CD8-positive, alpha-beta memory T cell (primary cell): ENCODE measurements at places on chromosomes 6 and 20.

DNA sequence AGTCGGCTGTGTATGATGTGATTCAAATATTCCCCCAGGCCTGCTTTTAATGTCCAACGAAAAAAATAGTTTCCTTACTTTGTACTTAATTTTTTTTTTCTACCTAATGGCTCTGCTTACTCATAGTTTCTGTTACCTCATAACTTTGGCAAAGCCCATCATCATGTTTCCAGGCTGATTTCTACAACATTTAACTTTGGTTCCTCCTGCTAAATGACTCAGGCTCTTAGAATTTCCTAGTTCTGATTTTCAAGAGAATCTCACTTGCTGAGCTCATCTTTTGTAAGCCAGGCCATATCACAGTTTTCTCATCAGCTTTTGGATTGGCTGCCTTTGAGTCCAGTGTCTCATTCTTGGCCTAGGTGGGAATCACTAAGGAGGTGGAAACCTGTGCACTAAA lies 323.1 kb downstream of the HDGFL1 start:
- H3K36me3 ChIP-seq, result no peaks in the 10 kb centered on the region
- no peak overlapping the region for H3K4me3 ChIP-seq
- no peaks in the 10 kb centered on the region for H3K27me3 ChIP-seq
- H3K27ac ChIP-seq, result no peak overlapping the region
- no peaks in the 10 kb centered on the region for H3K4me1 ChIP-seq
- DNase-seq, result no peak

- no peak overlapping the region for H3K27ac ChIP-seq
- H3K36me3 ChIP-seq, result no peaks in the 10 kb centered on the region
- DNase-seq, result no peak
- H3K4me1 ChIP-seq, result no peaks in the 10 kb centered on the region
- peaks cover 47% of the 10 kb centered on the region for H3K27me3 ChIP-seq
- H3K4me3 ChIP-seq, result no peak overlapping the region
Observed at GRCh38 chr6:28693033-28693750, 167.5 kb downstream of the GPX5 start.

DNA sequence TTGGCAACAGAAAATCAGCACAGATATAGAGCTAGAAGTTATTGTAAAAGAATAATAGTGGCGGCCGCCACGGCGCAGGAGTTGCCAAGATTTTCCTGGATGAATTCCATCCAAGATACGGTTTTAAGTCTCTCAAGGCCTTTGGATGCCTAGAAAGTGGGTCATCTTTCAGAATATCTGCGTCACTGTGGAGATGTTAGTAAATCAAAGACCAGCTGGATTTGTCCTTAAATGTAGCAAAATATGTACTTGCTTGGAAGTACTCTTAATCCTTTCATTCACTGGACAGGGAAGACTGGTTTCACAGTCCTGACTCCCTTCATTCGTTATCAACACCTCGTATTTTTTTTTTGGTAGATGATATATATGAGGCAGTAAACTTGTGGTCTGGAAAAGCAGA lies 83.0 kb downstream of the SLC22A3 start:
- DNase-seq, result no peak
- H3K4me3 ChIP-seq, result no peak overlapping the region
- peaks cover 5% of the 10 kb centered on the region for H3K4me1 ChIP-seq
- peaks cover 5% of the 10 kb centered on the region for H3K27me3 ChIP-seq
- H3K36me3 ChIP-seq, result no peaks in the 10 kb centered on the region
- no peak overlapping the region for H3K27ac ChIP-seq

GRCh38 chr20:21235484-21236445 lies 67.4 kb upstream of the XRN2 start:
- no peaks in the 10 kb centered on the region for H3K27me3 ChIP-seq
- no peak overlapping the region for H3K27ac ChIP-seq
- H3K4me1 ChIP-seq, result no peaks in the 10 kb centered on the region
- peak; percentile 48 for DNase-seq
- H3K4me3 ChIP-seq, result no peak overlapping the region
- no peaks in the 10 kb centered on the region for H3K36me3 ChIP-seq

DNA sequence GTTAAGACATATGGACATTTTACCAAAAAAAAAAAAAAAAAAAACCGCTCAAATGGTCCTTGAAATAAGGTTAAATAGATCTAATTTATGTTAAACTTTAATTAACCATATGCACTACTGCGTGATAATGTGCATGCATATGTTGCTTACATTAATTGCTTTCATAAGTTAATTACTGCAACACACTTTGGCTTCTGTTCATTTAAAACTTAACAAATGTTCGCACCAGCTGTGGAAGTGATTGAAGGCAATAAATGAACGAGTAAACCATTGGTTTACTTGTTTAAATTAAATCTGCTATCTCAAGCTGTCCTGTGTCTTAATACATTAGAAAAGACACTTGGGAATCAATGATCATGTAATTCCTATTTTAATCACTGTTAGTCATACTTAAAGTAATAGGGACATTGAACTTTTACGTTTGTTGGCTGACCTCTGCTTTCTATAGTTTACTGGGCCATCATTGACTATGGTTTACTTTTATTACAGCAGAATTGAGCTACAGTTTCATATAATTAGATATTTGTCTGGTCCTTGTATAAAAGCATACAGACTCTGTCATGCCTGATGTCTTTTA lies 294.7 kb downstream of the KHDC1L start:
- no peak overlapping the region for H3K4me3 ChIP-seq
- H3K4me1 ChIP-seq, result no peaks in the 10 kb centered on the region
- DNase-seq, result no peak

DNA sequence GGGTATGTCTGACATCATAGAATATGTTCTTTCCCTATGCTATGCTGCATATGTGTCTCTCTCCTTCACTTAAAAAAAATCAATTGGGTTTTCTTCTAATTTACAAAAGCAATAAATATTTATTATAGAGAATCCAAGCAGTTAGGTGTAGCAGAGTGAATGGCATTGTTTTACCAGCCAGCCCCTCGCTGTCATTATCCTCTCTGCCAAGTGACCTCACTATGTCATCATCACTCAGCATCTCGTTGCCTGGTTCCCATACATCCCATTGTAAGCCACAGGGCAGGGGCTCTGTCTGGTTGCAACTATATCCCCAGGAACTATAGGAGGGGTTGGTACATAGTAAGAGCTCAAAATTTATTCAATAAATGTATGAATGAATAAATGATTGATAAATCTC lies 31.3 kb downstream of the KIAA0319 start:
- no peak overlapping the region for H3K4me3 ChIP-seq
- no peaks in the 10 kb centered on the region for H3K36me3 ChIP-seq
- no peaks in the 10 kb centered on the region for H3K4me1 ChIP-seq
- DNase-seq, result no peak

- H3K27me3 ChIP-seq, result no peaks in the 10 kb centered on the region
- peaks cover 9% of the 10 kb centered on the region for H3K4me1 ChIP-seq
- H3K27ac ChIP-seq, result no peak overlapping the region
- H3K4me3 ChIP-seq, result no peak overlapping the region
Observed at GRCh38 chr20:34797012-34797995, 28.1 kb downstream of the NCOA6 start.

GRCh38 chr6:7440476-7440875 lies 50.9 kb downstream of the RIOK1 start:
- peaks cover 4% of the 10 kb centered on the region for H3K4me1 ChIP-seq
- H3K27me3 ChIP-seq, result peaks cover 2% of the 10 kb centered on the region
- no peaks in the 10 kb centered on the region for H3K36me3 ChIP-seq

GRCh38 chr6:76814496-76815458 lies 648.5 kb downstream of the HTR1B start:
- H3K4me3 ChIP-seq, result no peak overlapping the region
- DNase-seq, result no peak
- H3K27me3 ChIP-seq, result no peaks in the 10 kb centered on the region
- H3K4me1 ChIP-seq, result no peaks in the 10 kb centered on the region

GRCh38 chr6:5078121-5078669 lies 6.9 kb upstream of the PPP1R3G start:
- H3K4me1 ChIP-seq, result no peaks in the 10 kb centered on the region
- H3K27ac ChIP-seq, result no peak overlapping the region
- H3K36me3 ChIP-seq, result no peaks in the 10 kb centered on the region
- no peaks in the 10 kb centered on the region for H3K27me3 ChIP-seq
- DNase-seq, result no peak

DNA sequence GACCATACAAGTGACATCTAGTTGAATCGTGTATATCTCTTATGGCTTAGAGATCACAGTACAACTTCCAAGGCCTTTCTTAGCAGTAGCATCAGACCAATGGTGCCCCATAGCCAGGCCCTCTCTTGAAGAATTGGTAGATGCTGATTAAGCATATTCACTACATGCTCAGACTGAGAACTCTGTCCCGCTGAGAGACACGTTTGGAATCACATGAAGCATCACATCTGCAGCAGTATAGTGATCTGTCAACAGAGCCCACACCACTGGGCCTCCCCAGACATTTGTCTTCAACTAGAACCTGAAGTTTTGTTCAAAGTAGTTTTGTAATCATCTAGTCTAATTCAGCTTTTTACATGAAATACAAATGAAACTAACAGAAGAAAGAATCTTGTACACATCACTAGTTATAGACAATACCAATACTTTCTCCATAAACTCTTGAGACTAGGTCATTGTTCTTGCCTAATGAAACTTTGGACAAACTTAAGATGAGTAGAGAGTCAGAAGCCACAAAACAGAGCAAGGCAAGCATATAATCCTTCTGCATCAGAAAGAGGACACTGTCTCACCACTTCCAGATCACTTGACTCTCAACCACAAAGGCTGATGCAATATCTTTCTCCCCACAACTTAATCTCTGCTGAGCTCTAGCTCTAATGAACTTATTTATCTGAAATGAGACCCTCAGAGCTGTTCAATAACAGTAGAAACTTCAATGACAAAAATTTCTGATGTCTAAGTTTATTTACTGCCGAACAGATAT lies 182.7 kb downstream of the TBX18 start:
- H3K36me3 ChIP-seq, result no peaks in the 10 kb centered on the region
- no peaks in the 10 kb centered on the region for H3K27me3 ChIP-seq
- no peak overlapping the region for H3K27ac ChIP-seq

GRCh38 chr6:142800240-142800639 lies 144.7 kb downstream of the HIVEP2 start:
- no peaks in the 10 kb centered on the region for H3K27me3 ChIP-seq
- H3K36me3 ChIP-seq, result no peaks in the 10 kb centered on the region
- H3K4me3 ChIP-seq, result no peak overlapping the region
- H3K27ac ChIP-seq, result no peak overlapping the region
- peaks cover 16% of the 10 kb centered on the region for H3K4me1 ChIP-seq
- DNase-seq, result no peak

- no peaks in the 10 kb centered on the region for H3K27me3 ChIP-seq
- no peaks in the 10 kb centered on the region for H3K4me1 ChIP-seq
- no peak overlapping the region for H3K27ac ChIP-seq
- H3K36me3 ChIP-seq, result no peaks in the 10 kb centered on the region
- DNase-seq, result no peak
Observed at GRCh38 chr20:54343634-54344033, 131.8 kb upstream of the DOK5 start.

DNA sequence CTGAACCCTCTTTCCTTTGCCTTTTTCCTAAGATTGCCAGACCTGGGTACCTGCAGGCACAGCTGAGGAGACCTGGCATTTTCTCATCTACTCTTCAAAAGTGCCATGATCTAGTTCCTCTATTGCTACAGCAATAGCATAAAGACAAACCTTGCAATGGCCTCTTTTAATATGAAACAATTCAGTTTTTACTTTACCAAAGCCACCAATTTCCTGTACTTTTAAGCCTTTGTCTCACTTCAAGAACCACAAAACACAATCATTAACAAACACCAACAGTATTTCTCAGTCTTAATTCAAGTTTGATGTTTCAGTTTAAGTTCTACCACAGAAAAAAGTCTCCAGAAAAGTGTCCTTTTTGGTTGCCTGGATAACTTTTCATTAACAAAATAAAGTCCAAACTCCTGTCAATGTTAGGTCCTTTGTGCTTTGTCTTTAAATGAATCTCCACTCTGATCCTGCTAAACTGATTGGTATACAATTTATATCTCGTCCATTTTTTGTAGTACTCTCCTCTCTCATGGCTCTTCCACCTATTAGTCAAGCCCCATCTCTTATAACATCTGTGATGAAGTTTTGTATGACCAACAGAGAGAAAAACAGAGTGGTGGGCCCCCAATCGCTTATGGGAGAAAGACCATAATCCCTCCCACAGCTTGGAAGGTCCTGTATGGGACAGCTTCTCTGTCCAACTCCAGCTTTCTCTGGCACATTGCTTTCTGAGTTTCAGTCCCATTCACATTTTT lies 50.5 kb upstream of the THEMIS start:
- H3K27ac ChIP-seq, result peak overlapping the region; percentile 34
- no peaks in the 10 kb centered on the region for H3K36me3 ChIP-seq
- peaks cover 57% of the 10 kb centered on the region for H3K4me1 ChIP-seq
- peak overlapping the region; percentile 58 for H3K4me3 ChIP-seq
- H3K27me3 ChIP-seq, result no peaks in the 10 kb centered on the region
- DNase-seq, result peak; percentile 68

GRCh38 chr6:19408331-19408730 lies 428.8 kb upstream of the ID4 start:
- no peaks in the 10 kb centered on the region for H3K4me1 ChIP-seq
- DNase-seq, result no peak
- H3K27me3 ChIP-seq, result no peaks in the 10 kb centered on the region
- no peak overlapping the region for H3K27ac ChIP-seq
- no peak overlapping the region for H3K4me3 ChIP-seq
- H3K36me3 ChIP-seq, result no peaks in the 10 kb centered on the region

GRCh38 chr20:10524643-10525042 lies 89.5 kb downstream of the SLX4IP start:
- H3K36me3 ChIP-seq, result no peaks in the 10 kb centered on the region
- no peaks in the 10 kb centered on the region for H3K27me3 ChIP-seq
- H3K4me3 ChIP-seq, result no peak overlapping the region

DNA sequence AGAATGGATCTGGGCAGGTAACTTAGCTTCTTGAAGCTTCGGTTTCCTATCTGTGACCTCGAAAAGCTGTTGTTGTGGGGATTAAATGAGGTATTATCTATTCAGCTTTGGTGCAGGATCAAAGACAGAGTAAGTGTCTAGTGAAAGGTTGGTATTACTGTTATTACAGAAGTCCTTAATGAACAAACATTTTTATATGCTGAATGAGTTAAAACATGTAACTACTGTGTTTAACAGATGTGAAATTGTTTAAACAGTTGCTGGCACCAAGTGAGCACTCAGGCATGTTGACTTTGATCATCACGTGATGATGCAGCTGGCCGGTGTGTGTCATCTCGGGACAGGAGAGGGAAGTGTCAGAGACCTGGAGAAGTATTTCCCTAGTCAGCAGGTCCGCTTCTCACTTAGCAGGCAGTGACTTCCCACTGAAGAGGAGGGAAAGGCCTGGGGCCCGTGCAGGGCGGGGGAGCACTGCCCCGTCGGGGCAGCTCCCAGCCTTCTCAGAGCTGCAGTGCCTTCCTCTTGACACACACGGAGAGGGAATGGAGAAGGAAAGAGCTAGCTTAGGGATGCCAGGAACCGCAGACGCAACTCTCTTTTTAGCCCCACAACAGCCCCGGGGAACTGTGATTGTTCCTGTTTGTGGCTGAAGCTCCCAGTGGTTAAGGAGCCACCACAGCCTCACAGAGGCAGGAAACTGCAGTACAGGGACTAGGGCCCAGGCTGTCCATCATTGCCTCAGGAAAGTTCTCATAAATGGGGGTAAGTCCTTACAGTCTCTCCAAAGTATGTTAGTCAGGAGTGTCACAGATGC lies 18.0 kb downstream of the TUBB2A start:
- no peaks in the 10 kb centered on the region for H3K27me3 ChIP-seq
- DNase-seq, result no peak
- no peak overlapping the region for H3K27ac ChIP-seq
- H3K36me3 ChIP-seq, result peaks cover 4% of the 10 kb centered on the region

GRCh38 chr6:30613251-30614043 lies 3.6 kb downstream of the PPP1R10 start:
- no peak overlapping the region for H3K4me3 ChIP-seq
- H3K27ac ChIP-seq, result peak overlapping the region; percentile 99
- peaks cover 36% of the 10 kb centered on the region for H3K36me3 ChIP-seq
- DNase-seq, result no peak
